Right cardiac atrium (tissue), 5 donors: ENCODE measurements at places on chromosomes 4 and X.

GRCh38 chr4:112099701-112100297 is 45.5 kb upstream of the FAM241A start:
- DNase-seq: no peak

- no peak for DNase-seq
Measured at GRCh38 chrX:2230457-2230856, 270.3 kb downstream of the DHRSX start.

DNA sequence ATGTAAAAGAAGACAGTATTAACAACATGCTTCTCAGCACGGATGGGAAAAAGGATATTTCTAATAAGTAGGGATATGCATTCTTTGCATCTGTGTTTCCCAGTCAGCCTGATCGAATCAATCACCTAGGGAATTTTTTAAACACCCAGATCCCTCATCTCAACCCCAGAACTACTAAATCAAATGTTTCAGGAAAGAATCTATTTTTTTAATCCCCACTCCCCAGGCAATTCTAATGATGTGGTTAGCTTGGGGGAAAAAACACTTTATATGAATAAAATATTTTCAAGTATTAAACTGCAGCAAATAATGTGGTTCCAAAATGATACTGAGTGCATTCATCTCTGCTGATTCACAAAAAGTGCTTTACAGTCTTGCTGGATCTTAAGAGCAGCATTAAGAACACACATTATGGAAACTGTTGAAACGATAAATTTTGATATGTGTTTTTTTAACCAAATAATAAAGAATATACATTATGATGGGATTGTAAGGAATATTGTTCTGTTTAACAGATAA is 68.7 kb upstream of the GUCY1A1 start:
- no peak for DNase-seq

GRCh38 chr4:153669838-153670237 is 14.2 kb upstream of the TLR2 start:
- no peak for DNase-seq

DNA sequence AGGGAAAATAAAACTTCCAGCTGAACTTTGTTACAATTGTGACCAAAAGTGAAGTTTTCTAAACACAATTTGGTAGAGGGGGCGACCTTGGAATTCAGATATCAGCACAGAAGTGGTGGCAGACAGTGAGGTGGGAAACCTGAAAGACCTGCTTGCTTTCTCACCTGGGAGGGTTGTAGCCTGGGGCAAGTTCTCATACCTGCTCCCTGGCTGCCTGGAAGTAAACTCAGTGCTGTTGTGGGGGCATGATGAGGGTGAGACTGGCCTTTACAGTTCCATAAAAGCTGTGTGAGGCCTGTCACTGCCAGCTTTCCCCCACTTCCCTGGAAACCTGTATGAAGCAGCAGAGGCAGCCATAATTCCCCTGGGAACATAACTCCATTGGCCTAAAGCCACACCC is 1180.2 kb downstream of the FAM133A start:
- DNase-seq: no peak

DNA sequence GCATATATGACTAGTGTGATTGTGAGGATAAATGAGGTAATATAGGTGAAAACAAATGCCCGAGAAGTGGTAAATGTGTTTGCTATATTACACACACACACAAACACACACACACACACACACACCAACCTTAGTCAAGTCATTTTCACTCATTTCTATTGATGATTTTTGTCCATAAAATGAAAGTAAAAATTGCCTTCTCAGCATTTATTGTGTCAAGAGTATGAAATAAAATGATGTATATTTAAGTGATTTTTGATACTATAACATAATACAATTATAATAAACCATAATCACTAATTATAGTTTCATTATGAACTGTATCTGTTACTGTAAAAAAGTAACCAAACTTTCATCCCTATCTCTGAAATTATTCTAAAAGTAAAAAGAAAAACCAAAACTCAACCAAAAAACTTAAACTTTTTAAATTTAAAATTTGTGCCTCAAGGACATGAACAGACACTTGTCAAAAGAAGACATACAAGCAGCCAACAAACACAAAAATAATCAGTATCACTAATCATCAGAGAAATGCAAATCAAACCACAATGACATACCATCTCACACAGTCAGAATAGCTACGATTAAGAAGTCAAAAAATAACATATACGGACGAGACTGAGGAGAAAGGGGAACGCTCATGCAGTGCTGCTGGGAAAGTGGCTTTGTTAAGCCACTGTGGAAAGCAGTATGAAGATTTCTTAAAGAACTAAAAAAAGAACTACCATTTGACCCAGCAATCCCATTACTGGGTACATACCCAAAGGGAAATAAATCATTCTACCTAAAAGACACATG is 601.0 kb downstream of the TMA16 start:
- DNase-seq: no peak

DNA sequence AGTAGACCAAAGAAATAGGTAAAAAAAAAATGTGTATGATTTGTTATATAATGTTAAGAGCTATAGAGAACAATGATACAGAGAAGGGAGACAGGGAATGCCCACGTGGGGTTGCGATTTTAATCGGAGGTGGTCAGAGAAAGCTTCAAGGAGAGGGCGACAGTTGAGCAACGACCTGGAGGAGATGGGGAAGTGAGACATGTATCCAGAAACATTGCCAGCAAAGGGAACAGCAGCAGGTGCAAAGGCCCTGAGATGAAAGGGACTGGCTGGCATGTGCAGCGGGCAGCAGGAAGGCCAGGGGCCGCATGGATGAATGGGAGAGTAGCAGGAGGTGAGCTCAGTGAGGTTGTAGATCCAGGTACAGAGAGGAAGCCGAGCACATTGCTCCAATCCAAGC is 32.9 kb downstream of the NIPAL1 start:
- no peak for DNase-seq

DNA sequence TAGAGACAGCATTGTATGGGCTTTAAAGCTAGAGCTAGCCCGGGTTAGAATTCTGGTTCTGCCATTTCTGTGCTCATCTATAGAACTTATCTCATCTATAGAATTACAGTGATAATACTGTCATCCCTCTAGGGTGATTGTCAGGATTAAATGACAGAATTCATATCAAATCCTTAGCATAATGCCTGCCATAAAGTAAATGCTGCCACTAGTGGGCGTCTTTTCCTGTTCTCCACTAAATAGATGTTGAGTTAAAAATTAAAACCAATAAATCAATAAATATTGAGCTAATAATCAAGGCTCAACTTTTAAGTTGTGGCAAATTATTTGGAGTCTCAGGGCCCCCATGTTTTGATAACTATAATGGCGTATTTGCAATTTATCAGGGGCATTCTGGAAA is 19.7 kb downstream of the GRIA3 start:
- DNase-seq: no peak

- DNase-seq: no peak
Measured at GRCh38 chr4:110668463-110669235, 45.8 kb upstream of the PITX2 start.
